ENCODE measurements at places on chromosomes 7 and 10.

- DNase-seq, result no peak
Measured at GRCh38 chr7:155850001-155850436, 37.8 kb upstream of the SHH start.

DNA sequence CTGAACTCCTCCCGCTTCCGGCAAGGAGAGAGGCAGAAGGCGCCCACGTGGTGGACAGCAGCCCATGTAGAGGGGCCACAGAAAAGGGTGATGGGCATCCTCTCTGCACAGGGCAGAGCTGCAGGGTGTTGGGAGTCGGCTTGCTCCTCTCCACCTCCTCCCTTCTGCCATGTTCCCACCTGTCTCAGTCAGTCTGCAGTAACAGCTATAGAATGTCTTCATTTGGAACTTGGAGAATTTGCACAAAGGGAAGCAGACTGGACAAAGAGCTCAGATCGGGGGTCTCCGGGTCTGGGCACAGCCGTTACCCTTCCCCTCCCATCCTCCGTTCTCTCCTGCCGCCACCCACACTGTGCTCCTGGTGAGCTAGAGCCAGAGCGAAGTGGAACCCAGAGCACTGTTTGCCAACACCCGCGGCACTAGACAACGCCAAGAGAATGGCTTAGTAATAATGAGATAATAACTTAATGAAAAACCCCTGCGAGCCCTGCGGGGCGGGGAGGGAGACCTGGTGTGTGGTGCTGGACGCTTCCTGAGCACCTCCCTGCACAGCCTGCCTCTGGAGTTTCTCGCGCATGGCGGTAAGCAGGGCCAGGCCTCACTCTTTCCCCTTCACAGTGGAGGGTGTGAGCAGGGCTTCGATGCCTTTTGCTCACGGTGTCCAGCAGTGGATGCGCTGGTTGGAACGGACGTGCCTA is 254.7 kb downstream of the PAXIP1 start:
- DNase-seq, result no peak

- DNase-seq, result no peak
Measured at GRCh38 chr10:43969506-43969905, 320.8 kb upstream of the ZNF32 start.

DNA sequence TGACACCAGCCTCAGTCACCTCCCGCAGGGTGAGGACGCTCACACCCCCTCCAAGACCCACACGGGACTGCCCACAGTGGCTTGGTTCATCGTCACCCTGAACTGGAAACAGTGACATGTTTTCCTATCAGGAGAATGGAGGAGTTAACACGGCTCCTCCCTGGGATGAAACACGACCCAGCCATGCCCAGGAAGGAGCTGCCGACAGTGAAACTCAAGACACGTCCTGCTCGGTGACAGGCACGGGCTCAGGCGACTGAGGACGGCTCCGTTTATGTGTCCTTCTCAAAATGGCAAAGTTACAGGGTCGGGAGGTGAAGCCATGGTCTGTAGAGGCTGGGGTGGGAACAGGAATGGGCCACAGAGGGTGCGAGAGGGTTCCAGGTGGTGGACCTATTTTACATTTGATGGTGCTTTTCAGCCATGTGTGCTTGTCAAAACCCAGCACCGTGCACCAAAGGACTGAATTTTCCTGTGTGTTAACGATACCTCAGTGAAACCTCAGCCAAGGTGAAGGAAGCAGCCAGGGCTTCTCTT is 272.4 kb downstream of the ADARB2 start:
- DNase-seq, result no peak

DNA sequence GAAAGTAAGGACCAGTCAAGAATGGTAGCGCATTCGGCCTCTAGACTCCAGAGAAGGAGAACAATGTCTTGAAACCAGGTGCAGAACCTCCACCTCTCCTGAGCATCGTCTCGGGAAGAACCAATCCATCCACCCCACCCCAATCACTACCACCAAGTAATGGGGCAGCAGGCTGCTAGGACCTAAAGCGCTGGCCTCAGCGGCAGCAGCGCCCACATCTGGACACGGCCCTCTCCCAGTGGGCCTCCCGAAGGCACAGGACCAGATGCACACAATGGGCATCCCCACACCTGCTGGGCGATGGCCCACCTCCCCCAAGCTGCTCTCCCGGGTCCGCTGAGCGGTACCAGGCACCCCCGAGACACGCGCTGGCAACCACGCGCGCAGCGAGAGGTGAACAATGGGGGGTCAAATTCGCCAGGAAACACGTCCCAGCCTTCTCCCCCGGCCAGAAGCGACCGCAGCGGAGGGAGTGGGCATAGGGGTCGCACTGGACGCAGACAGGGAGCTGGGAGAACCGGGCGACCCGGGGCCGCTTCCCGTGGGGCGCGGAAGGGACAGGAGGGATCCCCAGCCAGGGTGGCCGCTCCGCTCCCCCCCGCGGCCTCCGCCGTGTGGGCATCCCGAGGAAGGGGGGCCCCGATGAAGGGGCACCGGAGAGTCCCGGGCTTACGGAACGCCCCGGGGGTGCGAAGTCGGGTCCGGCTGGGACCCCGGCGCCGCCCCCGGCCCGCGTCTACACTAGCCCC is 506 bp downstream of the CTTNBP2 start:
- DNase-seq, result peak; percentile 25

GRCh38 chr10:119139464-119140067 is 25.9 kb downstream of the SFXN4 start:
- peak; percentile 17 for DNase-seq

DNA sequence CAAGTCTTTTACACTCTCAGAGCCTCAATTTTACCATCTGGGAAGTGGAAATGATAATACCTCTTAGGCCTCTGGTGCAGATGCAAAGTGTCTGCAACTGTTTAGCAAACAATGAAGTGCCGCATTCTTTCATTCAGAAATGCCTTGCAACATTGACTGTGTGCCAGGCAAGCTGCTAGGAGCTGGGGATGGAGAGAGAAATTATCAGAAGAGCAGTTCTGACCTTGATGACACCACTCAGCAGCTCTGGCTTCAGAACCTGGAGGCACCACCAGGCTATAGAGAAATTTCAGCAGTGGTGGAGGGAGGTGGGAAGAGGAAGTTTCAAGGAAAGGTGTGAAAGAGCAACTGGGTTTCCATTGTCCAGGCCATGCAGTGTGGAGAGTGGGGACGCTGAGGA is 78.1 kb upstream of the HABP2 start:
- no peak for DNase-seq

DNA sequence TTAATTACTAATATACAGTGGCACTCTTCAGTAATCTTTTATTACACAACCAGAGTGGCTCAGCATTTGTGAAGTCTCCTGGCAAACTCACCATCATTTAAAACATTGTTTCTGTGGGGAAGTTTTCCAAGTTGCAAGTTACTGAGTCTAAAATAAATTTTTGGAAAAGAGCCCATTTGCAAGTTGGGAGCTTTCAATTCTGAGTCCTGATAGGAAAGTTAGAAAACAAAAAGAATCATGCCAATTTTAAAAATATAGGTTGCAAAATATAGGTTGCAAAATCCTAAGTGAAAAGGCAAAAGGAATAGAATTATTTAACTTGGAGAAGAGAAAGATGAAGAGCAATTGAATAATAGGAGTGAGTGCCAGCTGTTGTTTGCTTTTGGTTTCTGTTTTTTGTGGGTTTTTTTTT is 378.8 kb upstream of the C7orf33 start:
- DNase-seq, result no peak

- no peak for DNase-seq
Measured at GRCh38 chr7:135664046-135664589, 1.8 kb downstream of the STMP1 start.

DNA sequence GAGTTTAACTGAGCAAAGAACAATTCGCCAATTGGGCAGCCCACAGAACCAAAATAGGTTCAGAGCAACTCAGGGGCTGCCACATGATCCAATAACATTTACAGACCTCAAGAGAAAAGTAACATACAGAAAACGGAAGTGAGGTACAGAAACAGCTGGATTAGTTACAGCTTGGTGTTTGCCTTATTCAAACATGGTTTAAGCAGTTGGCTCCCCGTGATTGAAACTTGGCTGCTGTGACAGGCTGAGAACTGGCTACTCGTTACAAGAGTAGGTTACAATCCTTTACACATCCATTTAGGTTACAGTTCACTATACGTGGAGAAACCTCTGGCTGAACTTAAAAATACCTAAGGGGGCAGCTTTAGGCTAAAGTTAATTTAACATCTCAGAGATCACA is 673.1 kb upstream of the PHF14 start:
- no peak for DNase-seq

GRCh38 chr10:49277973-49278372 is 21.0 kb upstream of the C10orf71 start:
- peak; percentile 73 for DNase-seq

GRCh38 chr7:154469652-154470051 is 417.5 kb downstream of the DPP6 start:
- DNase-seq, result no peak

GRCh38 chr7:46557781-46558180 is 636.7 kb upstream of the IGFBP3 start:
- no peak for DNase-seq

DNA sequence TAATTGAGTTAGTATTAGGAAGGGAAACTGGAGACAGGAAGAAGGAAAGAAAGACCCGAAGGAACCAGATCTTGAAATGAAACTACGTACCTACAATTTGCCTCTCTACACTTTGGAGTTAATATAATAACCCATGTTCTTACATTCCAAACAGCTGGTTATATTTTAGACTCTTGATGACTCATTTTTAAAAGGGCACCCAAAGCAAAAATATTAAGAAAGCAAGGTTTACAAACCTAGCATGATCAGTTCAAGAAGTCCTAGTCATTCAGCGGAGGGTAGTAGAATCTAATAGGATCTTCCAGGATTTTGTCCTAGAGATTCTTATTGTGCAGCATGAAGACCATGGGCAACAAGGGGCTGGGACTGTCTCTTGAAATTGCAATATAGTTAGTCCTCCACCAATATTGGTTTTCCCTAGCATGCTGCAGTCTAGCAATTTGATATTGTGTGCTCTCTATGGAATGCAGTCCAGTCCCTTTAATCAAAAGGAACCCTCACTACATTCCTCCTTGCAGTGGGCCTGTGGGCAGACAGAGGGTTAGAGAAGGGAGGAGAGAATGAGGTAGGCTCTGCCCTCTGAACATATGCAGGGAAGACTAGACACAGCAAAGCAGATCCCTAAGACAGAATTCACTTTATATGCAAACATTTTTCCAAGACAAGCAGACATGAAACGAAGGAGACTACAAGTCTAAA is 230.3 kb downstream of the INHBA start:
- DNase-seq, result peak; percentile 11

GRCh38 chr10:1570416-1571051 is 166.8 kb downstream of the ADARB2 start:
- DNase-seq, result no peak

GRCh38 chr10:72248468-72249151 is 25.1 kb upstream of the DDIT4 start:
- peak; percentile 42 for DNase-seq

Measured in suppressor macrophage (primary cell).